ENCODE measurements at places on chromosomes 11 and 22.

- no peak for DNase-seq
These were observed 569.3 kb downstream of the BRD1 start for GRCh38 chr22:49258107-49259010.

DNA sequence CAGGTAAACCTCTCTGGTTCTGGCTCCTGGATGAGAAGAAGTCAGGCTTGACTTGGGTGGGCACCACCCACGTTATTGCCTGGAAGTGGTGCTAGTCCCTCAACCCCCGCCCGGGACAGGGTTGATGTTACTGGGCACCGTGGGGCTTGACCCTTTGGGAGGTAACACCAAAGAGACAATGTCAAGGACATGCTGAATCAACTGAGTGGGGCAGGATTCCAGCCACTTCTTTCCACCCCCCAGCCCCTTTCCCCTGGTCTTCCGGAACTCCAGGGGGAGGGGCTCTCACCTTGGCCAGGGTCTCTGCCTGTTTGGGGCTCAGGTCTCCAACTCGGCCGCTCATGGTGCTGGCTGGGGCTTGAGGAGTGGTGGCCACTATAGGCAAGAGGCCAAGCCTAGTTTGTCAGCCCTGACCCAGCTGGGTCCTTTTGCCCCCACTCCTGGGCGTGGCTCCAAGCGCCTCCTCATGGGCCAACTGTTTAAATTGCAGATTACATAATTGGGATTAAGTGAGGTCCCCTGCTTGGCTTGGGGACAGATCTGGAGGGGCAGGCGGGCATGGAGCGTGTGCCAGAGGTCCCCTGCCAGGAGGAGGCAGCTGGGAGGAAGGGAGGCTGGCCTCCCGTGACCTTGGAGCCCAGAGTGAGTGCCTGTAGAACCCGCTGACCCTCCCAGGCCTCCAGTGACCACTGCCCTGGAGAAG lies at the start of gene SEC14L3:
SEC14L3 (minus strand) TSS at position 402 of the 703 bp plus-strand sequence; CDS start at position 343, 59 bp downstream.
- DNase-seq: no peak

DNA sequence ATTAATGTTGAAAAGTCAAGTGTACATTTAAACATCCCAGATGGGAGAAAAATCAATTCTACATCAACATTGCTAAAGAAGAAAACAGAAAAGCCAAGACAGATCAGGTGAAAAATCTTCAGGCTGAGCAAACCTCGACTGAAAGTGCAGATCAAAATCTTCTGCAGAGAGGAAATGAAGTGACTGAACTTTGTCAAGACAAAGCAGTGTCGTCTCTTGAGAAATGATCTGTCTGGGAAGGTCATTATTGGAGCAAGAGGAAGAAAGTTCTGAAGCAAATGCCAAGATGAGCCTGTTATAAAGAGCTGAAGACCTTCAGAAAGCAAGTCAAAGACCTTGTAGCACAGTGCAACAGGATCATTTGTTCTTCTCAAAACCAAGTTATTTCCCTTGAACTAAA lies 5.8 kb upstream of the PLEKHB1 start:
- no peak for DNase-seq

- no peak for DNase-seq
These were observed 7.0 kb upstream of the CEP126 start for GRCh38 chr11:101907815-101908214.

- no peak for DNase-seq
These were observed 5.2 kb upstream of the SMTN start for GRCh38 chr22:31075961-31076360.

DNA sequence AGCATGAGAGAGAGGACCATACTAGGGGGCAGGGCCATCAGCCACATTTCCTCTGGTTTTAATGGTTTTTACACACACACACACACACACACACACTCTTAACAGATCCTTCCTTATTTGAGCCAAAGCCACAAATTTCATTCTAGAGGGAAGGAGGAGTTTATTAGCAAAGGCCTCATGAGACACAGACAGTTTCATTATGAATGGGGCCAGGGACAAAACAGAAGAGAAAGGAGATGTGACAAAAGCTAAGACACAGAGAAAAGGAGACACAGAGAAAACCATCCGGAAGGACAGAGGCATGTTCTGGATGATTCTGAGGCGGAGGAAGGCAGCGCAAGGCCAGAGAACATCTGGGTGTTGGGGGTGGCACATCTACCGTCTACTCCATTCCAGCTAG lies 32.2 kb upstream of the ARFGAP3 start:
- no peak for DNase-seq

DNA sequence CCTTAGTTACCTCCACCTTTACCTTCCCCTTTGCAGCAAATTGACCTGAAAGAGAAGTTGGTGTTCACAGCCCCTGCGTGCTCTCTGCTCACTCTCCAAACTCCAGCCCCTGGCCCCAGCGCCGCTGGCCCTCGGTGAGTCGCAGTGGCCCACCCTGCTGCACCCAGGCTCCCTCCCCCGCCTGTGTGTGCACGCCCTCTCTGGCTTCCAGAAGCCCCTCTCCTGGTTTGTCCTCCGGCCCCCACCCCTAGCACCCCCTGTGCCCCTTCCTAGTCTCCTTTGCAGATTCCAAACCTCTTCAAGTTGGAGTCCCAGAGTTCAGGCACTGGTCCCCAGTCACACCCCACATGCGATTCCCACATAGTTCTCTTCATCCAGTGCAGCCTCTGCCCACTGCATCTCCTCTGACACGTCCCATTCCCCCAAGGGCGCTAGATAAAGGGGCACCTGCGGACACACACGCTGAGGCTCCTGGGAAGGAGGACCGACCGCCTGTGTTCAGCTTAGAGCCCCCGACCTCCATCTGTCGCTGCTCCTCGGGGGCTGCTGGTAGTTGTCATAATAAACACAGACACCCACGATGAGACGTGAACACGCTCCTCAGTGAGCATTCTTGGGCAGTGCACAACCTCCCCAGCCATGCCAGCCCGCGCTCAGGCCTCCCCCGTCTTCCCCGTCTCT lies 1.5 kb upstream of the PHRF1 start:
- DNase-seq: no peak

GRCh38 chr11:60848714-60849151 lies 6.8 kb downstream of the CCDC86 start:
- no peak for DNase-seq

DNA sequence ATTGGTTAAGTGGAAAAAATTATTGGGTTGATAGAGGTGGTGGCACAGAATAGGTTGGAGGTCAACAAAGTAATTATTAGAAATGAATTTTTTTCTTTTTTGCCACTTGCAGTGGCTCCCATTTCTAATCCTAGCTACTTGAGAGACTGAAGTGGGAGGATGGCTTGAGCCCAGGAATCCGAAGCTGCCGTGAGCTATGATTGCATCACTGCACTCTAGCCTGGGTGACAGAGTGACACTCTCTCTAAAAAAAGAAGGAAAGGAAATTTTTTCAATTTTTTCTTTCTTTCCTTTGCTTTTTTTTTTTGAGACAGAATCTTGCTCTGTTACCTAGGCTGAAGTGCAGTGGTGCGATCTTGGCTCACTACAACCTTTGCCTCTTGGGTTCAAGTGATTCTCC lies 2.2 kb upstream of the BCO2 start:
- DNase-seq: no peak

DNA sequence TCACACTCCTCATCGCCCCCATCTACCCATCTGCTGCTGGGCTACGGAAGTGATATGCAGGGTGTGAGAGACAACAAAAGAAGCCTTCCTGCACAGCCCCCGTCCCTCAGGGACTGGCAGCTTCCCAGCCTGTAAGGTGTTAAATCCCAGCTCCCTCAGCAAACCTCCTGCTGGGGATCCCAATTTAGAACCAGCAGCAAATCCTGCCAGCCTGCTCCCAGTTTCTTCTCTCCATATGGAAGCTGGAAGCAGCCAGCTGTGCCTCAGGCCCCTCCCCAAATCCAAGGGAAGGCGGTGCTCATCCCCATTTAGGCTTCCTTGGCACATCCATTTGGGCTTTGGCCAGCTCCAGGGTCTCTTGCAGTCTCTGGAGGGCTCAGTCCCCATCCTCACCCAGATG lies 47.5 kb downstream of the PAMR1 start:
- DNase-seq: no peak

GRCh38 chr22:17064498-17065100 lies 20.2 kb upstream of the IL17RA start:
- DNase-seq: no peak

DNA sequence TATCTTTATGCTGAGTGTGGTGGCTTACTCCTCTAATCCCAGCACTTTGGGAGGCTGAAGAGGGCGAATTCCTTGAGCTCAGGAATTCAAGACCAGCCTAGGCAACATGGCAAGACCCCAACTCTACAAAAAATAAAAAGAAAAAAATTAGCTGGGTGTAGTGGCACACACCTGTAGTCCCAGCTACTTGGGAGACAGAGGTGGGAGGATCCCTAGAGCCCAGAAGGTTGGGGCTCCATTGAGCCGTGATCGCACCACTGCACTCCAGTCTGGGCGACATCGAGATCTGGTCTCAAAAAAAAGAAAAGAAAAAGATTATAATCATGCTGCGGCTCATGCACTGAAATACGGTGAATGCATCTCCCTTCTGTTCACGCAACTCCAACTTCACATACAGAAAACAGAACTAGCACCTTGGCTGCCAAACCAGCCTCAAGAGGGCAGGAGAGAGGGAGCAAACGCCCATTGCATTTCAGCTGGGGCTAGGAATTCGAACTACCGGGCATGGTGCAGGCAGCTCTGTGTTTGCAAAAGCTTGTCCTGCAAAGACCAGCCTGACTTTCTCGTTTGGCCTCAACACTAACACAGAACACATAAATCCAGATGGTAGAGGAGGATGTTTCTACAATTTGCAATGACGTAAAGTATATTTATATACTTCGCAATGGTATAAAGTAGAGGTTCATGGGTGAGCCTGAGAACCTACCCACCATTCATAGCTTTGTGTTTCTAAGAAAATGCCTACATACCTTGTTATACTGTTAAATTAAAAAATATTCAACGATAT lies 6.3 kb upstream of the SYNGR1 start:
- peak; percentile 61 for DNase-seq

DNA sequence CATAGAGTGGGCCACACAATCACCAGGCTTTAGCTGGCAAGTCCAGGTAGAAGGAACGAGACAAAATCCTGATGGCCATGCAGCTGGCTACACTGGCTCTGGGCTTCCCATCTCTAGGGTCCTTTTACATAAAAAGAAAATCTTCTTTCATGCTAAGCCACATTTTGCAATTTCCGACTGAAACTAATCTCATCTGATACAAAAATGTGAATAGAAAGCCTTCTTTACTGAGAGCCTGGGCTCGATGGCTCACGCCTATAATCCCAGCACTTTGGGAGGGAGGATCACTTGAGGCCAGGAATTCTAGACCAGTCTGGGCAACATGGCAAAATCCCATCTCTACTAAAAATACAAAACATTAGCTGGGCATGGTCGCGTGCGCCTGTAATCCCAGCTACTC lies 67.2 kb downstream of the MICAL3 start:
- no peak for DNase-seq

- DNase-seq: no peak
These were observed 42.1 kb upstream of the ALX4 start for GRCh38 chr11:44351898-44352498.

DNA sequence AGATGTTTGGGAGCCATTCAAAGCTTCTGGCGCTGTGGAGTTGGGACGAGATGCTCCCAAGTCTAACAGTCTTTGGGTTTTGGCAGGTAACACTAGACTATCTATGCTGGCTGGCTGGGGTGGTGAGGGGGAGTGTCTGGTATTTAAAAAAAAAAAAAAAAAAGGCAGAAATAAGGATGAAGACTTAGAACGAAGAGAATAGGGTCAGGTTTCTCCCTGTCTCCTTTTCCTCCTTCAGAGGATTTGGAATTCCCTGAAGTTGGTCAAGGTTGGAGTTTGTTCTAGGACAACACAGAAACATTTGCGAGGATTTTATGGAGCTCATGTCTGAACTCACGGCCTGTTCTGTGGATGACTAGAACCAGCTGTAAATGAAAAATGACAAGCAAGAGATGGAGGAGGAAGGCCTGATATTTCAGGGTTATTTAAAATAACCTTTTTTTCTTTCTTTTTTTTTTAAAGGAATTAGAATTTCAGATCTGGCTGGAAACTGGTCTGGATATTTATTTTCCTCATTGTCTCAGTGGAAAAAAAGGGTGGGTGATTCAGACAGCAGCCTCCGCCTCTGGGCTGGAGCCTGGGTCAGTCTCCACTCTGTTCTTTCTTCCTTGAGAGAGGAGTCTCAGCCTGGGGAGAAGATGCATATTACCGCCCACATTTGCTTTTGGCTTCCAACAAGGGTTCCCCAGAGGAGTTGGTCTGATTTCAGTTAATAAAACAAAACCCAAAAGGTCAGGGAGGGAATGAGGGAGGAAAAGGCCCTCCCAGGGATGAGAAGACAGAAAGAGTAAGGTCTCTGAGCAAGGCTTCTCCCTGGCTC lies 80.1 kb downstream of the USP35 start:
- DNase-seq: no peak

- DNase-seq: no peak
These were observed 38.5 kb downstream of the IGHMBP2 start for GRCh38 chr11:68942095-68942620.

- no peak for DNase-seq
These were observed 61.3 kb downstream of the SVIP start for GRCh38 chr11:22768281-22768680.

GRCh38 chr11:74681686-74682651 lies 49.3 kb downstream of the CHRDL2 start:
- no peak for DNase-seq
